ENCODE measurements at places on chromosomes 5 and 9.

GRCh38 chr5:128539038-128539429, 989 bp upstream of the FBN2 start:
- no peak for DNase-seq

DNA sequence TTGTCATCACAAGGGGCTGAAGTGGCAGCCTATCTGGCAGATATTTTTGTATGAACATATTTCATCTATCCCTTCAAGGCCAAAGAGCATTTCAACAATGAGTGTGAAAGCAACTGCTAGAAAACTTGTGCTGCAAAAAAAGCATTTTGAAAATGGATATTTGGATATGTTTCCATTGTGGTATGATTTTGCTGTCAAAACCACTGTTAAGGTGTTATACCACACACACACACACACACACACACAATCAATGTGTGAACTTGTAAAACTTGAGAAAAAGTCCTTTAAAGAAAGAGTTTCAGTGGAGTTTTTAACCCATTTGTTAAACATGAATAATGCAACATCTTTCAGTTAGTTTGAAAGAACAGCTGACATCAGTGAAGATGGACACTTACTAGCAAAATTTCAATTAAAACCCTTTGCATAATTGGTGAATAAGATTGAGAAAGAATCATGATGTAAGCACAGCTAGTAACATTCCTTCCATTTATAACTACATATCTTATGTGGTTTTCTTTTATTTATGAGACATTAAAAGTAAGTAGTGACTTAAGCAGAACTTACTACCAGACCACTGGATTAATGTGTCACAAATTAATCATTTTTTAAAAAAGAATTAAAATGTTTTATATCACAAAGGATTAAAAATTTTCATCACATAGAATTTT, 182.6 kb upstream of the GNA14 start:
- DNase-seq = no peak

DNA sequence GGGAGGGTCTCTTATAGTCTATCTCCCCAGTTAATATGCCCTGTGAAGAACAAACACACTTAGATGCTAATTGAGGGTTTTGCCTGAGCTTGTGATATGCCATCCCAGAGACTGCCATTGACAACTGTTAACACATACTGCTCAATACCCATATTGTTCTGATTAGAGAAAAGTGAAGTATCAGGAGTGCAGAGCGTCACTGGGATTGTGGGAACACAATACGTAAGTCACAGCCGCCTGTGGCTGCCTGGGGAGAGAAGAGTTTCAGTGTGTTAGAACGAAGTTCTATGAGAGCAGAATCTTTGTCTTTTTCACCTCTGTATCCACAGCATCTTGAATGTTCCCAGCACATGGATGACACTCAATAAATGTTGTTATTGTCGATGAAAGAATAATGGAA, 110.2 kb downstream of the MEF2C start:
- no peak for DNase-seq

- DNase-seq = no peak
Measured at GRCh38 chr5:137712139-137712667, 23.7 kb downstream of the KLHL3 start.

- no peak for DNase-seq
Measured at GRCh38 chr5:67021031-67021430, 175.6 kb downstream of the CD180 start.

DNA sequence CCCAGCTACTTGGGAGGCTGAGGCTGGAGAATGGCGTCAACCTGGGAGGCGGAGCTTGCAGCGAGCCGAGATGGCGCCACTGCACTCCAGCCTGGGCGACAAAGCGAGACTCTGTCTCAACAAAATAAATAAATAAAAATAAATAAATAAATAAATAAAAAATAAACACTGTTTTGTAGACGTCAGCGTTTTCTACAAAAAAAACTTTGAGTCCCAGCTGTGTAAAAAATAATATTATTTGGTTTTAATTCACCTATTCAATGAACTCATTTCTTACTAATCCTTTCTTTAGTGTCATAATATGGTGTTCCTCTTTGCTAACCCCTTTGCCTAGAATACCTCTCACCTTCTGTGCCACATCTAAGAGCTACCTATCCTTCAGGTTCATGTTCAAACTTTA, 30.2 kb upstream of the MSANTD3 start:
- no peak for DNase-seq

DNA sequence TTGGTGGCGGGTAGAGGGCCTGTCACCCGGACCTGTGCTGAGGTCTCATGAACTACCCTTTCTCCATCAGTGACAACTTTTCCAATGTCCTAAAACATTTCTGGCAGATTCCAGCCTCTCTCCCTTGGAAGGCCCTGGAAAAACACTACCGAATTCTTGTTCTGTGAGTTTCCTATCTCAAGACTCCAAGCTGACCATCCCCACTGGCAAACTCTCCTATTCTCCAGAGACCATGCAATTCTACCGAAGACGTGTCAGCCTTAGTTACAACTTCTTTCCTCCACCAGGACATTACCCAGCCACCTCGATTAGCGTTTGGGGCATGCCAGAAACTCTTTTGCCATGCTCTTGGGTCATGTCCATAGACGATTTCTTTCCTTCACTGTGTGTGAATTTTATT, 26.8 kb upstream of the GABRP start:
- DNase-seq = no peak

- DNase-seq = no peak
Measured at GRCh38 chr9:19020886-19021455, 12.0 kb downstream of the SAXO1 start.

GRCh38 chr9:38119560-38120236, 50.7 kb upstream of the SHB start:
- DNase-seq = no peak

Data from activated CD4-positive, alpha-beta T cell treated with anti-CD3 and anti-CD28 coated beads for 24 hours (primary cell).